ENCODE measurements at places on chromosomes 13 and 19. TPM values are rescaled to one million over a fixed set of nuclear protein-coding genes. Genes with fewer than 3 reads are reported as not detected.

The CD209 gene
- not detected for total RNA-seq

The PSG1 gene
- total RNA-seq: 0.39 TPM

The SYDE1 gene
- total RNA-seq: 16.7 TPM

The MAP1S gene
- total RNA-seq: 29.4 TPM

The ZSCAN1 gene
- total RNA-seq: not detected

The FUZ gene
- 15.2 TPM for total RNA-seq

The KL gene
- 0.02 TPM for total RNA-seq

The KCNC3 gene
- 1.5 TPM for total RNA-seq

The ZNF93 gene
- not detected for total RNA-seq

The NXNL1 gene
- not detected for total RNA-seq

The ZNF792 gene
- 1.8 TPM for total RNA-seq

The MEIOSIN gene
- total RNA-seq: not detected

The EXOC3L2 gene
- 1.2 TPM for total RNA-seq

The CYP2A6 gene
- not detected for total RNA-seq

The RDH8 gene
- total RNA-seq: 0.28 TPM

The TGDS gene
- total RNA-seq: 8.3 TPM

The BCAM gene
- total RNA-seq: 64.1 TPM

The SIGLEC7 gene
- total RNA-seq: not detected

The COPE gene
- 161 TPM for total RNA-seq

The FXYD1 gene
- 0.47 TPM for total RNA-seq

The SMIM24 gene
- total RNA-seq: not detected

The STARD13 gene
- 2.9 TPM for total RNA-seq

The CACNG6 gene
- total RNA-seq: 10.1 TPM

The HSD17B14 gene
- total RNA-seq: 13.9 TPM

The SYNE4 gene
- 0.23 TPM for total RNA-seq

The ZNF264 gene
- total RNA-seq: 7.5 TPM

The ZNF221 gene
- total RNA-seq: 0.23 TPM

The PROZ gene
- not detected for total RNA-seq
